ENCODE measurements at places on chromosomes 12 and 14.
A peak's percentile ranks its signal among the peaks of the same experiment; 100 is the strongest.

DNA sequence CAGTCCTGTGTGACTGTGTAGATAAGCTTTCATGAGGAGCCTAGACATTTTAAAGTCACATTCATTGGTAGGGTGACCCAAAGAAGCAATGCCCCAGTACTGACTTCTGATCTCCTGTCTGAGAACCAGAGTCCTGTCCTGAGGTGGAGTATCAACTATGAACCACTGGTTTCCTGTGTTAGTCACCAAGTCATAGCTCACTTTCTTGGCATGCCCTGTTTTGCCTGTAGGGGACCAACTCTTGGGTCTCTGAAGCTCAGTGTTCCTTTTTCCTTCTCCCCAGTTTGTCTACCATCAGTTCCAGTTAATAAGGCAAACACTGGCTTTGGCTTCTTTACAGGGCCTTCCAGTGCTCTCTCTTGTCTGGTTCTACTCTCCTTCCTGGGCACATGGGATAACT is 97.4 kb downstream of the C12orf75 start:
- peak; percentile 37 for DNase-seq

DNA sequence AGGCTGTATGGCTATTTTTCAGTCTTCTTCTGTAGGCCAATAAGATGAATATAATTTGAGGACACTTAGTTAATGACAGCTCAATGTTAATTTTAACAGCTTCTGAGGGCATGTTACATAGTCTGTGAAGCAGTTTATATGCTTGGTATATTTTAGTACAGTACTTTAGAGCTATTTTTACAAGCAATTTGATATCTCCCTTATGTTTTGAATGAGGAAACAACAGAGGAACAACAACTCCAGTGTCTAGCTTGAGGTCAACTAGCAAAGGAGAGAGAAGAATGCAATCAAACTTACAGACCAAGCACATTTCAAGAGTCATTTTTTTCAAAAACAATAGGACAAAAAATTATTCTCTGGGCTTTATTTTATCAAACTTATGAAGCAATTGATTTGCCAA is 469.1 kb upstream of the DCN start:
- DNase-seq = no peak

GRCh38 chr12:129083121-129083840 is 230.0 kb downstream of the GLT1D1 start:
- no peak for DNase-seq

DNA sequence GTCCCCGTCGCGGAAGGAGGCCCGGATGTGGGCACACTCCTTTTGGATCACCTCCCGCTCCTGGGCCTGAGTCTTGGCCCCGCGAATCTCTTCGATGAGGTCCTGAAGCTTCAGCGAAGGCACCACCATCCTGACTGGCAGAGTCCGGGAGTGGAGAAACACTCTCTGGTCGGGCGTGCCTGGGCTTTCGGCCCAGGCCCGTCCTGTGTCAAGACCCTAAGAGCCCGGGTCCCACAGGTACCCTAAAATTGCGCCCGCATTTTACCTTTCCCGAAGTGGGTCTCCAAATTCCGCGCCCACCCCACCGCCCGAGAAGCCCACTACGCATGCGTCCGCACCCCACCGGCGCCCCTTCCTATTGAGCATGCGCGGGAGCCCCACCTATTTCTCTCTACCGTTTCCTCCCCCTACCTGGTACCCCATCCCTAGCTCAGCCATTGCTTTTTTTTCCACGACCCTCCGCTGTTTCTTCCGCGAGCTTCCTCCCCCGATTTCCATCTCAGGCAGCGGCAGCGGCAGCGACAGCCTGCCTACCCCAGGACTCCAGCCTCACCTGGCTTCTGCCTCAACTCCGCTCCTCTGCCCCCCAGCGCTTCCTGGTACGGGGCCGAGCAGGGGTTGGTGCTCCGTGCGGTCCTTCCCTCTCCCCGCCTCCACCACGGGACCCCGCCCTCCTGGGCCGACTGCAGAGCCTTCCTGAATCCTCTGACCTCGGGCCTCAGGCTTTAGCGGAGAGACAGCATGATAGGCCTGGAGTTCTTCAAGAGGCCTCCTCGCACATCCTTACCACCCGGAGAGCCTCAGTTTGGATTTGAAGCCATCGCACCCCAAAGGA is at the start of gene AP1G2:
AP1G2 (minus strand) TSS at position 606 of the 835 bp plus-strand sequence; CDS start at position 129, 477 bp downstream.
- DNase-seq = peak; percentile 75

GRCh38 chr14:21902561-21903181 is 229.1 kb upstream of the OR4E1 start:
- DNase-seq = no peak

- DNase-seq = no peak
Observed at GRCh38 chr14:89160437-89160836, 256.6 kb downstream of the FOXN3 start.

DNA sequence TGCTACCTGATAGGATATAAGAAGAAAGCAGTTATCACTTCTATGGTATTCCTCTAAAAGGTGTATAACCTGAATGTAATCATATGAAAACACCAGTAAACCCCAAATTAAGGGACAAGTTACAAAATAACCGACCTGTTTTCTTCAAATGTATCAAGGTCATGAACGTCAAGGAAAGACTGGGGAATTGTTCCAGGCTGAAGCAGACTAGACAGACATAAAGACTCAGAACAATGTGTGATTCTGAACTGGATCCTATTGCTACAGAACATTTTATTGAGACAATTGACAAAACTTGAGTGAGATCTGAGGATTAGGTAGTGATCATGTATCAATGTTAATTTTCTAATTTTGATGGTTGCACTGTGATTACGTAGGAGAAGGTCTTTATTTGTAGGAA is 15.4 kb upstream of the LRP6 start:
- DNase-seq = no peak

- DNase-seq = no peak
Observed at GRCh38 chr12:11681207-11681606, 31.7 kb downstream of the ETV6 start.

- no peak for DNase-seq
Observed at GRCh38 chr14:69464379-69464778, 20.1 kb upstream of the PLEKHD1 start.

DNA sequence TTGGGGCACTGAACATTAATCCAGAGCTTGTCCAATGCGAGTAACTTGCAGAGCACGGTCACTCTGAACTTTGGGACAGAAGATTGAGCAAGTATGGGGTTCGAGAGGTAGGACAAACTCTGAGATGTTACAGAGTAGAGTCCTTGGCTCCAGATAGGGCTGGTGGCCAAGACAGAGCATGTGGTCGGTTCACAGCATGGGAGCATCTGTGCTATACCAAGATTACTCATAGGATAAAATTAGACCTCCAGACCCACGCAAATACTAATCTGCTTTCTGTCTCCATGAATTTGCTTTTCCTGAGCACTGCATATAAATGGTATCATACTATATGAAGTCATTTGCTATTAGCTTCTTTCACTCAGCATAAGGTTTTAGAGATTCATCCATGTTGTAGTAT is 93.4 kb upstream of the TBX5 start:
- peak; percentile 56 for DNase-seq

GRCh38 chr12:50764286-50765094 is 589 bp downstream of the ATF1 start:
- DNase-seq = peak; percentile 76

GRCh38 chr14:77158882-77159255 is 17.3 kb upstream of the ZDHHC22 start:
- DNase-seq = no peak

DNA sequence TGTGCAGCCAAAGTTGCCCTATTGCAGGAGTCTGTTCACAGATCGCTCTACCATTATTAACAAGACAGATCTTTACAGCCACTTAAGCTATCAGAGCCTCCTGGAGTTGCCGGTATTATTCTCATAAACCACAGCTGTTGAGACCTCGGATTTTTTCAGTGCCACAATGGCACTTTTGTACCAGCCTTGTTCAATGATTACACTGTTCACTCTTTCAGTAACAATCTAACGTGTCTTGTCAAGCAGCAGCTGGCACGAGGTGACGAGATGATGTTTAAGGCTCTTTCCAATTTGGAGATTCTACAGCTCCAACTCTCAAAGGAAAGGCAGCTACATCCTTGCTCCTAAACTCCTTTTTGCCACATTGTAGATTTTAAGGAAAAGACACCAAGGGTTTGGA is 30.7 kb downstream of the LRIG3 start:
- DNase-seq = no peak

GRCh38 chr14:99382071-99382470 is 98.6 kb downstream of the SETD3 start:
- no peak for DNase-seq

DNA sequence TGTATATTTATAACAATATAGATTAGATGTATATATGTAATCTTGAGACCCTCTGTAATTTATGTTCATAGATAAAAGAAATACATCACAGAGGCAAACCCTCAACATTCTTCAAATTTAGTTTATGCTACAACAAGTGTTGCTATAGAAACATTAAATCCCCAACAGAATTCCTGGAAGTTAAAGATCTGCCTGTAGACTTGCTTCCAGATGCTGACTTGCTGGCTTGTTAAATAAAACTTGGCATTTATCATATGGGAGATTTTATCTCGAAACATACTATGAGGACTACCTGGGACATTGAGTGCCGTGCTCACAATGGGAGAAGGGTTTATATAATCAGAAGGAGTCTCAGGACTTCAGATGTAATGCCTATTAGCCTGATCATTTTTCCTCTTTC is 136.3 kb upstream of the PLXNC1 start:
- DNase-seq = no peak

DNA sequence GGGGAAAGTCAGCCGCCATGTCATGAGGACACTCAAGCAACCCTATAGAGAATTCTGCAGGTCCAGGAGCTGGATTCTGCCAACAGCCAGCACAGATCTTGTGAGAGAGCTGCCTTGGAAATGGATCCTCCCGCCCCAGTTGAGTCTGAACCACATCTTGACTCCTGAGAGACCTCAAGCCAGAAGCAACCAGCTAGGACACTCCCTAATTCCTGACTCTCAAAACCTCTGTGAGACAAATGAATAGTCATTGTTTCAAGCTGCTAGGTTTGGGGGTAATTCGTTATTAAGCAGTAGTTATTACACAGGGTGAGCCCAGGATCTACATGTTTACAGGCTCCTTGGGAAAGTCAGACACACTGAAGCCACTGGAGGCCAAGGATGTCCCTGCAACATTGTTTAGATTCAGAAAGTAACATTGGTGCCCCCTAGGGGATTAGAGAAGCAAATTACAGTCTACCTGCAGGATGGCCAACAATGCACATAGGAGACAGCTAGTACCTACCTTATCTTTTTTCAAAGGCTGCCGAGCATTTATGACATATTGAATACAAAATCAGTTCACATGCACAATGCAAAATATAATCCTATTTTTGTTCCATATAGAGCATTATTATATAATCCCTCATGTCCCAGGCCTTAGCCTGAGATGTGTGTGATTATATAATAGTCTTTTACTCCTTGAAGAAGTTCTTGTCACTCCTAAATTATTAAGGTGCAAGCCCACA is 57.9 kb upstream of the FICD start:
- peak; percentile 77 for DNase-seq

- DNase-seq = peak; percentile 82
Observed at GRCh38 chr12:52837413-52837741, 3.3 kb upstream of the KRT79 start.

- no peak for DNase-seq
Observed at GRCh38 chr14:69845787-69846186, 33.4 kb upstream of the SMOC1 start.

DNA sequence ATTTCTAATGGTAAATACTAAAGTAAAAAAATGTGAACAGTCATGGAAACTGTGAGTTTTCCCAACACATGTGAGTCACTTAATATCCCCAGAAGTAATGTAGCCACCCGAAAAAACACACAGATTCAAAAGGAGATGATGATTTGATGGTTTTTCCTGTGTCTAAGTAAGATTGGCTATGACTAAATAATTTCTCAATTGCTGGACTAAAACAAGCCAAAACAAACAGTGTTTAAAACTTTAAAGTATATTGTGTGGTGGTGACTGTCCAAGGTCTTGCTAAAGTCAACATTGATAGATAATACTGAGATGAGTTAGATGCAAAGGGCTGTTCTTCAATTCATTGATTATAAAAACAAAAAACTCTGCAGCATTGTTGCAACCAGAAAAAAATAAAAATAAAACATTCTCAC is 89.6 kb upstream of the SOX5 start:
- DNase-seq = no peak

GRCh38 chr12:3727354-3727753 is 25.6 kb downstream of the CRACR2A start:
- DNase-seq = no peak

DNA sequence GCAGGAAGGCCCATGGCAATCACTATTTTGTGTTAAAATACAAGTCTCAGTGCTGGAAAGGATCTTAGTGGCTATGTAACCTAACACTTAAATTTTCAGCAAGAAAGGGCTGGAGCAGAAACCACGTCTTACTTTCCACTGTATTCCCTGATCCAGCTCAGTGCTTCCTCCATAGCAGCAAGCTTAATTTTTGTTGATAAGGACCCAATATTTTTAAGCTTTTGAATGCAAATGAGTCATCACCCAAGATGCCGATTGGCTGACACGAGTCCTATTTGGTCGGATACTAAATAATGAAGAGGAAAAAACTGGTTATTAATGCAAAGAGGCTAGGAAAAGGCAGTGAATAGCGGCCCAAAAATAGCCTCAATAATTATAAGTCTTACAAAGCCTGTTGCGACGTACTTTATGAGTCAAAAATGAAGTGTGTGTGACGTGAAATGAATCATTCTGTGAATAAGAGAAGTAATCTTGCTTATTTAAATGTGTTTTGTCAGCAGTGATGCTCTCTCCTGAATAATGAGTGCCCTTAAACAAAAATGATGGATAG is 46.9 kb upstream of the IGF1 start:
- DNase-seq = peak; percentile 42

DNA sequence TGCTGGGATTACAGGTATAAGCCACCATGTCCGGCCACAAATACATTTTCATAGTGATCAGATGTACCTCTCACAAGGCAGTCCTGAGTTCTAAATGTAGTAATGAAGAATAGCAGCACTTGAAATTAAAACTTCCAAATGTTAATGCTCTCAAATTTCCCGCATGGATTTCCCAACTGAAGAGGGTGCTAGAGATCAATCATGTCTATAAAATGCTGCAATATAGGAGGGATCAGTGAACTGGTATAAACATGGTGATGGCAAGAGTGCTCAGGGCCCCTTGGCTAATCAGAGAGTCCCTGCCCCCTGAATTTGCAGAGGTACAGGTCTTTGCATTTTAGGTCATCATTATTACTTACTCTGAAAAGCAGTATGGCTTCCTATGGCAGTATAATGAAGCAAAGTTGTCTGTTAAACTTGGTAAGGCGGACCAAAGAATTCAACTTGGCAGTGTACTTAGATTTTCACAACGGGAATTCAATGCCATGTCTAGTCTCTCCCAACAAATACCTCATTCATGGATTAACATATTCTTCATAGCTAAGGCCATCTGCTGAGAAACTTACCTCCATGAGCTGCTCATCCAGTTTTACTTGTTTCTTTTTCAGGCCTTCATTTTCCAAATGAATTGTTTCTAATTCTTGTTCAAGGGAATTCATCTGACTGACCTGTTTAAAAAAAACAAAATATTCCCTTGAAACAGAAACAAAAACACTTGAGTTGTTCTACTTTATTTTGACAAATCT is 67.0 kb upstream of the SAV1 start:
- DNase-seq = no peak

- no peak for DNase-seq
Observed at GRCh38 chr12:130563323-130563722, 152.8 kb downstream of the RIMBP2 start.

- DNase-seq = peak; percentile 53
Observed at GRCh38 chr14:91038439-91038838, 22.0 kb downstream of the RPS6KA5 start.
